Stromal cell of bone marrow (primary cell): ENCODE measurements at places on chromosomes 4 and X.

- DNase-seq: no peak
Observed at GRCh38 chrX:45619290-45619689, 418.6 kb upstream of the DIPK2B start.

- no peak for DNase-seq
Observed at GRCh38 chr4:134540588-134540987, 339.0 kb upstream of the PABPC4L start.

DNA sequence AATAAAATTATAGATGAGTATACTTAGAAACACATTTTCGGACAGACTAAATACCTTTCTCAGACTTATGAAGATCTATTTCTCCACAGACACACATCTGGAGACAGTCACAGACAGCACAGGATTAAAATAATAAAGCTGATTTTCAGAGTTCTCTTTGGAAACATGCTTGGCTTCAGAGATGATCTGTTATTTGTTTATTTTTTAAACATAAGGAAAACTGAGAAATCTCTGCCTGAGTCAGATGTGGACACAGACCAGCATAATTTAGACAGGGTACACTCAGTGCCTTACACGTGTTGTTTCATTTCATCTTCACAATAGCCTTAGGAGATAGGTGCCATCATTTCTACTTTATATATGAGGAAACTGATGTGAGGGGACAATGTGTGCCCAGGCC is 92.1 kb downstream of the SLC9A7 start:
- DNase-seq: no peak

DNA sequence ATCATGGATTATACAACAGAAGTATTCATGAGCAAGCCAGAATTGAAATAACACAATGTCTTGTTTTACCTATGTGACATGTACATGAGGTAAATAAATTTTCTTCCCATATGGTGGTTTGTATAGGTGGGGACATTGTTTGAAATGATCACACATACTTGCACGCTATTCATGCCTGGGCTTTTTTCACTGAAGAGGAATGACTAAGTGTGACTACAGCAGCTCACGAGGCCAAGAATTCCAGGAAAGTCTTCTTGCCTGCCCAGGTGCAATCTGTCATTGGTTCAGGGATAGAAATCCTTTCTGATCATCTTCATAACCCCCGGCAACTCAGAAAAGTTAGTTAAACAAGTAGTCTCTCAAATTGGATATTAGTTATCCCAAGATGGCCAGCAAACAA is 36.3 kb upstream of the AREG start:
- DNase-seq: no peak

DNA sequence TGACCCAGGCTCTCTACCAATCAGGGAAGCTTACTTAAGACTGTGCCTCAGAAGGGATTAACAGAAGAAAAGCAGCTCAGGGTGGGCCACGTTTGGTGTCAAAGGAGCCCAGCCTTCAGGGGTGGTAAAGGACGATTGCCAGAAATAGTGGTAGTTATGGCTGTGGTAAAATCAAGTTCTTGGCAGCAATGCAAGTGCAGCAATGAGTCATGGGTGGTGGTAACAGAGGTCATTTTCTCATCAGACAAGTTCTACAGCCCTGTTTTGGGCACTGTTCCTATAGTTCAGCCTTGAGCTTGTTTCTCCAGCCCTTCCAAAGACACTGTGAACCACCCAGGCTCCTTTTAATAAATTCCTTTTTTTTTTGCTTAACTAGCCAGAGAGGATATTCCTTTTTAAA is 120.3 kb downstream of the EFHC2 start:
- peak; percentile 74 for DNase-seq

DNA sequence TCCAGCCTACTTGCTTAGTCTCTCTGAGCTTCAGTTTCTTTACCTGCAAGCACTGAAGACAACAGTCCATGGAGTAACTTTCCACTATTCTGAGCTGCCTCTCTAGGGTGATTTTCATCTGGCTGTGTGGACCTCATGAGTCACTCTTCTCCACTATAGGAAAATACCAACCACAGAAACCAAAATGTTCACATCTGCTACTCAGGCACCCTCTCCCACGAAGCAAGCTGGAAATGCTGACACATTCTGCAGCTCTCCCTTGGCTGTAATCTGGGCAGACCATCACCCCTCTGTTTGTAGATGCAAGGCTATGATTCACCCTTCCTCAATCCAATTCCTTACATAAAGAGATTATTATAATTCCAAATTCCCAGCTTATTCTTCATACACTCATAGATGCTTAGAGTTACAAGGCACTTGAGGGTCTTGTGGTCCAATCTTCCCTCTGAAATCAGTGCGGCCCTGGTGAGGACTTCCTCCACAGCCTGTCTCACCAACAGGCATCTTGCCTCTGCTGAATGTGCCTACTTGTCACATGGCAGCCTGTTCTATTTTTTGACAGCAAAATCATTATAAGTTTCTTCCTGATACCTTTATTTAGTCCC is 97.0 kb upstream of the LNX1 start:
- DNase-seq: peak; percentile 99

DNA sequence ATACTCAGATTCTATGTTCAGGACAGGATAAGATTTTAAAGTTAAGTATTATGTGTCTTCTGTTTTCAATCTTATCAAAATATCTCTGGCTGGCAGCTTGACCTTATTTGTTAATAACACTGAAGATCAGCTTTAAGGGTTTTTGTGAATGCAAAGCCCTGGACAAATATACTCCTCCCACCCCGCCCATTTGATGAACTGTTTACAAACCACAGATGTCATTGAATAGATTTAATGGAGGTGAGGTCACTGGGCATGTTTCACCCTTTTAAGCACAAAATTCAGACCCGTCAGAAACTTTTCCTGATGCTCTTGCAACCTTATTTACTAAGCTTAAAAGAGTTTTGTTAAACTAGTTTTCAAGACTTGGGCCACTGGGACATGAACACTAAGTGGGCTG is 10.1 kb upstream of the CXCL8 start:
- no peak for DNase-seq

DNA sequence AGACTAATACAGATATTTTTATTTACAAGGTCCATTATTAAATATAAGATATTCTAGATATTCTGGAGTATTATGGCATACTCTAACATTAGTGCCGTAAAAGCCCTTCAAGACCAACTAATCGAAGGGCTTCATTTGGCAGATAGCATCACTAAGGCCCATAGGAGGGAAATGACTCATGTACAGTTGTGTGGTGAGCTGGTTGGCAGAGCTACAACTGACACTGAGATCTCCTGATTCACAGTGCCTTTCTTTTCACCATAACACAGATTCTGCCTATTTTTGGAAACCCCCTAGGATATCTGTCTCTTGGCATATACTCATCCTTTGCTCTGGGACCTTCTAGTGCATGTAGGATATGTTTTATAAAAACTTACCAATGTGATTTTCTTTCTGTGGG is 201.7 kb upstream of the AFF2 start:
- peak; percentile 41 for DNase-seq

- no peak for DNase-seq
Observed at GRCh38 chrX:108439961-108440696, 491 bp downstream of the COL4A5 start.

DNA sequence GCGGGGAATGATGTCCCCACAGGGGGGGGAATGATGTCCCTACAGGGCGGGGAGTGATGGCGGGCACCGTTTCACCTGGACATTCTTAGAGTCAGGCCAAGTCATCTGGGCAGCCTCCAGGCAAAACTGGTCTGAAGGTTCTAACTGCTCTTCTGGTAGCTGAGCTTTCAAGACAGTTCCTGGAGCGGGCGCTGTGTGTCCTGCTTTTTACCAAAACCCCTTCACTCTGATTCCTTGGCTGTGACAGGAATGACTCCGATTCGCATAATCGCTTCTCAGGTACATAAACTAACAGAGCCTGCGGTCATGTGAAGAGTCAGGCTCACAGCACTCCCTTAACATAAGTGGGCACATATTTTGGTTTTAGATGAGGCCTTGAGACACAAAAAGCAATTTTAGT is 836.0 kb downstream of the TRIML1 start:
- DNase-seq: no peak

- DNase-seq: no peak
Observed at GRCh38 chr4:184284336-184284690, 66.6 kb upstream of the ENPP6 start.

DNA sequence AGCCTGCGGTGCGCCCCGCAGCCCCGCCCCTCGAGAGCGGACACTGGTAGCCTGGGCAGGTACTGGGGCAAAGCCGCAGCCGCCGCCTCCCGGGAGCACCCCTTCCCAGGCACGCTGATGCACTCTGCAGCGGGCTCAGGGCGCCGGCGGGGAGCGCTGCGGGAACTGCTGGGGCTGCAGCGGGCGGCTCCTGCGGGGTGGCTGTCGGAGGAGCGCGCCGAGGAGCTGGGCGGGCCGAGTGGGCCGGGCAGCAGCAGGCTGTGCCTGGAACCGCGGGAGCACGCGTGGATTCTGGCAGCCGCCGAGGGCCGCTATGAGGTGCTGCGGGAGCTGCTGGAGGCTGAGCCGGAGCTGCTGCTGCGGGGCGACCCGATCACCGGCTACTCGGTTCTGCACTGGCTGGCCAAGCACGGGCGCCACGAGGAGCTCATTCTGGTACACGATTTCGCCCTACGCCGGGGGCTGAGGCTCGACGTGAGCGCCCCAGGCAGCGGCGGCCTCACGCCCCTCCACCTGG is 401 bp downstream of the SOWAHD start:
- no peak for DNase-seq

DNA sequence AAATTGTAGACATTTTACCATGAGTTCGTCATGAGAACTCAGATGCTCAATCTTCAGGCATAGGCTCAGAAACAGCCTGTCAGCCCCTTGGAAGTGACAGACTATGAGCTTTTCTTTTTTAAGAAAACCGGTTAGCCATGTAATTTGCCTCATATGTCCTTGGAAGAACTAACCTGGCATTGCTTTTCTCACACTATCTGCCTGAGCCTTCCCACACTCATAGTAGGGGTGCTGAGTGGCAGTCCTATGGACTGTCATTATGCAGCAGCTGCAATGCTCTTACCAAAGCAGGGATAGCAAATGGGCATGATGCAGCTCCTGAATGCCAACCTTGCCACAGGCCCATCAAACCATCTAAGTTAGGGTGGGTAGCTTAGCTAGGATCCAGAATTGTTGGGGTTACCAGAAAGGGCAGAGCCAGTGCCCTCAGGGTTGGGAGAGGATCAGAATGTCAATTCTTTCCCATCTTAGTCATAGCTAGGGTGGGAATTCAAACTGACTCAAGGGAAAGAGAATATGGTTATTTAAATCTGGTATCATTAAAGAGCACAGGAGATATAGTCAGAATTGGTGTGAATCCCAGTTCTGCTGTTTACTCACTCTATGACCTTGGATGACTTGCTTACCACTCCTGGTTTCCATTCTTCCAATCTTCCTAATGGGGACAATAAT is 230.6 kb upstream of the CPEB2 start:
- DNase-seq: peak; percentile 50

DNA sequence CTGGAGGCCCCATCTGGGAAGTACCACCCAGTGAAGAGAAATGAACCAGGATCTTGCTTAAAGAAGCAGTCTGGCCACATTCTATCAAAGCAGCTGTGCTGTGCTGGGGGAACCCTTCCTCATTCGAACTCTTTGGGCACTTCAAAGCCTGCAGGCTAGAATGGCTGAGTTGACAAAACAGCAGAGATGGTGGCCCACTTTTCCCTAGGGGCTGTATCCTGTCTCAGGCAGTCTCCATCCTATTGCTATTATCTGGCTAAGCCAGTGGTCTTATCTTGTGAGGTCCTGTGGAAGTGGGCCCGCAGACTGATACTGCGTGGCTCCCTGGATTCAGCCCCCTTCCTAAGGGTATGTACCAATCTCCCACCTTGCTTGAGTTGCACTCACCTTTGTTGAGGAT is 114.3 kb downstream of the VSIG4 start:
- DNase-seq: no peak

DNA sequence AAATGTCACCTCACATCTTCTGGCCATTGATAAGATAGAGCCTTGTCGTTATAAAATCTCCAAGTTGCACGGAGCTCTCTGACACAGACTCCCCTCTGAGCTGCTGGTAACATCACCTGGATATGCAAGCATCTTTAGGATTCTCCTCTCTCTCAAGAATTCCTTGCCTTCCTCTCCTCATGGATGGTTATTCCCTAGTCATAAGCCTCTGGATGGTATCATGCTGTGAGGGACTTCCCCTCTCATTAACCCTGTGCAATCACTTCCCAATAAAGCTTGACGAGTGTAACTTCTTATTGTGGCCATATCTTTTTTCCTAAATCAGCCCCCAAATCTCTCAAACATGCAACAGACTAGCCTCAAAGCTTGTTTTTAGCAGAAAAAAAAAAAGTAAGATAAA is 1057.0 kb upstream of the SLIT2 start:
- DNase-seq: no peak

DNA sequence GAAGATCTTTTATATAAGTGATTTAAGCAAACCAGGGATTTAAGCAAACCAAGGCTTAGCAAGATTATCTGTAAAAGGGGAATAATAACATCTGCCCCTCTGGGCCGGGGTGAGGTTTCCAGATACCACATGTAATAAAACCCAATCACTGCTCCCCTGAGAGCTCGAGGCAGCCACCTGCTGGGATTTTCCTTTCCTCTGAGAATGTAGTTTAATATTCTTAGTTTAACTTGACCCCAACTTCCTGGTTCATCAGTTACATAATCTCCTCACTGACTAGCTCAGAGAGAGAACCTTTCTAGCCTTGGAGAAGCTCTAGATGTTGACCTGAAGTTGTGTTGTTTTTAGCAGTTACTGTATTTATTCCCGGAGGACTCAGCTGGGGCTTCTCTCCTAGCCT is 322.4 kb downstream of the ARHGAP10 start:
- DNase-seq: no peak

GRCh38 chr4:128820671-128821070 is 11.2 kb downstream of the JADE1 start:
- no peak for DNase-seq

DNA sequence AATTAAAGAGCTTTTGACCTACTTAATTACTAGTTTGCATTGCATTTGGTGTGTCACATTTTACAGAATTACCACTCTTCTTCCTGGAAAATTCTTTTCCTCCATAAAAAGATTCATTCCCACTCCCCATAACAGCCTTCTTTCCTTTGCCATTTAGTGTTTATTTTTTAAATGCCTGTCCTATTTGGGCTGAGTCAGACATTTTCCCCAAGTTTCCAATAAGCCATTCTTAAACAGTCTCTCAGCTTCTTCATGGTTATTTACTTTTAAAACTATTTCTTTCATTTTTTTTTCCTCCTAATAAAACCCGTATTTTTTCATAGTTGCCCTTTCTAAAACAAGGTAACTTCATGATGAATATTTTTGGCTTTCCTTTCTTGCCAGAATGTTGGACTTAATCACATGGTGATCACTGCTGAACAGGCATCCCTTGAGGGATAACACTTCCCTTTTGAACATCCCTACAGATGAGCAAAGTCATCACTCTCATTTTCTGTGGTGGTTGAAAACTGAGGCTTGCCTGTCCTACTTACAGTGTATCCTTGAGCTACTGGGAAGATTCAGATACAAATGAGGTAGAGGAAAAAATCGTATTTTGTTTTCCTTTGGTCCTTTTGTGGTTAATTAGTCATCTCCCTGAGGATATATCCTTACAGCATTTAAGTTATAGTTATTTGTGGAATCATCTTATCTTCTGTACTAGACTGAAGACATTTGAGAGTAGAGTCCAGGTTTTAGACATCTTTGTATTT is 520.5 kb upstream of the NR3C2 start:
- DNase-seq: peak; percentile 40

GRCh38 chrX:129843209-129843458 is 552 bp downstream of the ZDHHC9 start:
- DNase-seq: no peak

GRCh38 chr4:171430495-171430894 is 382.7 kb upstream of the GALNTL6 start:
- no peak for DNase-seq

GRCh38 chr4:126939401-126939800 is 693.4 kb upstream of the INTU start:
- no peak for DNase-seq
